ENCODE measurements at places on chromosomes 4 and X.
A peak's percentile ranks its signal among the peaks of the same experiment; 100 is the strongest.

GRCh38 chr4:15368856-15369255 is 59.0 kb upstream of the C1QTNF7 start:
- DNase-seq, result peak; percentile 68

- DNase-seq, result peak; percentile 62
Measured at GRCh38 chr4:174657472-174657871, 135.2 kb upstream of the HPGD start.

DNA sequence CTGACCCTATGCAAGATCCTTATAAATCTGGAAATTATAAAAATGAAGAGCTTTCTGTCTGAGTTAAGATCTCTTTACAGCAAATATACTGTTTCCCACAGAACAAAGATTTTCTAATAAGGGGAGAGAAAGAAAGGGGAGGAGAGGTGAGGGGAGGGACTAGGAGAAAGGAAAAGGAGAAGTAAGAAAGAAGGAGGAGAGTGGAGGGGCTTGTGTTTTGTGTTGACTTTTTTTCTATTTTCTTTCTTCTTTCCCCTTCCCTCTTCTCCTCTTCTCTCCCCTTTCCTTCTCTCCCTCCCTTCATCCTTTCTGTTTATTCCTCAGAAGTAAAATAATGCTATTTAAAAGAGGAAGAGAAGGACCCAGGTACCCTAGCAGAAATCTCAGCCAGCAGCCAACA is 6.2 kb downstream of the CXCL6 start:
- no peak for DNase-seq

DNA sequence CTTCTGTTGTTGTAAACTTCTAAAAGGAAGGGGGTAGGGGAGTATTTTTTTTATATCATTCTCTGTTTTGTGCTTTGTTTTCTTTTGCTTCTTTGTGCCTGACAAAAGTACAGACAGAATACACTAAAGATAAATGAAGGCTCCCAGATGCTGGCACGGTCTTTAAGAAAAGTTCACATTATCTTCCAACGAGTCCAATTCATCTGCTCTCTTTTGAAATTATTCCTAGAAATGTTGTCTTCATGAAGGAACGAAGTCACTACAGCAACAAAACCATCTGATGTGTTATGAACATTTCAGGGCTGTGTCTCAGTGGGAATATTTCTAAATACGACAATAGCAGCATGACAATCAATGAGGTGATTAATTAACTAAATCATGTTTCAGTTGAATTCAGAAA is 813.8 kb upstream of the HTR2C start:
- no peak for DNase-seq

GRCh38 chrX:41912923-41913322 is 10.4 kb downstream of the CASK start:
- DNase-seq, result no peak

DNA sequence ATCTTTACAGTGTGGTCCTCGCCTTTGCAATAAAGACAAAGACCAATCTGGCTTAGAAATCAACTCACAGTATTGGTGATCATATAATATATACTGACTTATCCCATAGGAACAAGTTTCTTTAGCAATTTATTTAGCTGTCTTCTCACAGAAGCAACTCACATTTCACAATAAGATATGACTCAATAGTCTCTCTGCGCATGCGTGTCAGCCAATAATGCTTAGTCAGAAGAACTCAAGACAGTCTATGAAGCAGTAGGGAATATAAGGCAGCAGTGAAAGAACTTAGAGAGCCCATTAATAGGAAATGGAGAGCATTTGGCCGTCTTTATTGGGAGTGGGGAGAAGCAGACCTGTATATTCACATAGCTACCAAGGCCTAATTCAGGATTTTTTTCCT is 216.7 kb downstream of the IL13RA2 start:
- no peak for DNase-seq

DNA sequence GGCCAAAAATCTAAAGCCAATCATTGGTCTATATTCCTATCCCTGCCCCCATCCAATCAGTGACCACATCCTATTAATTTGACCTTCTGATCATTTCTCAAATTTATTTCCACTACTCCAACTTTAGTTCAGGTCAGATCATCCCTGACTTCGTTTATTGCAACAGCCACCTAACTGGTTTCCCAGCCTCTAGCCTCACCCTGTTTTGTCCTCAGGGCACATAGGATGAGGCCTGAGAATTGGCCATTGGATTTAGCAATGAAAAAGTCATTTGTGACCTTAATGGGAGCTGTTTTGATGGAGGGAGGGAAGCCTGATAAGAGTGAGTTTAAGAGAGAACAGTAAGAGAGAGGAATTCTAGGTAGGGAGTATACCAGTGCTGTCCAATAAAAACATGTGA is 155.0 kb downstream of the AMMECR1 start:
- no peak for DNase-seq

DNA sequence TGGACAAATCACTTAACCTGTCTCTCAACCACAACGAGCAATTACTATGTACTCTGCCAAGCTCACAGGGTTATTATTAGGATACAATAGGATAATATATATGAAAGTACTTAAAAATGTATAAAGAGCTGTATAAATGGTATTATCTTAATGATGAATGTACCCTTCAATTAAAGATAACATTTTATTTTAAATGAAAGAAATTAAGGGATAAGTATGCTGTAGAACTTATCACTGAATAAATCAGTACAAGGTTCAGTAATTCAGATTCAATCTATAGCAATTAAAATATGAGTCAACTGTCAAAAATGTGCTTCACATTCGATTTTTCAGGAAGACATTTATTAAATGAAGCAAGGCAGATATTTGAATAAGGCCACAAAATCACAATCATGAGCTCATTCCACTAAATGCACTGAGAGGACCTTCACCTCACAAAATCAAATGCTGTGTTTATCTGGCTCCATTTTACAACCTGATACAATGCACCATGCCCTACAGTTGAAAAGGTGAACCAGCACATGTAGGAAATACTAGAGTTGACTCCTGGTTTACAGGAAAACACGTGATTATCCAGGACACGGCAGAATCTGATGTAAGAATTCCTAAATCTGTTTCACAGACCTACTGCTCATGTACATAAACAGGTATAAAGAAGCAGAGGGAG is 4.4 kb downstream of the LRCH2 start:
- DNase-seq, result no peak

DNA sequence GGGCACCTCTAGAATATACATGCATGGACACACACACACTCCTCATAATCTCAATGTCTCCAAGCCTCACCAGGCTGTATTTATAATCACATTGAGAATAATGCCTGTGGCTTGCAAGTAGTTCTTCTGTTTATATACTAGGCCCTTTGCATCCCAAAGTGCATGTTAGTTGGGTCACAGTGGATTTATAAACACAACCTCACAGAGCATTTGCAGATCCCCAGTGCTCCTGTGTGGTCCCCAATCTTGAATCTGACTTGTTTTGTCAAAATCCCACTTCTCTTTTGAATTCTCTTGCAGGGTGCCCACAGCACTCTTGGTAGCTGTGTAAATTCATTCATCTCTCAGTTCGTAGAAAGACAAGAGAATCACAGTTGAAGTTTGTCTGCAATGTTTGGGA is 49.6 kb upstream of the PROM1 start:
- no peak for DNase-seq

- DNase-seq, result peak; percentile 29
Measured at GRCh38 chrX:148024425-148025148, 43.5 kb downstream of the FMR1NB start.

GRCh38 chr4:123121241-123121907 is 199.0 kb upstream of the NUDT6 start:
- DNase-seq, result no peak

- peak; percentile 25 for DNase-seq
Measured at GRCh38 chr4:82467471-82467870, 37.1 kb downstream of the ENOPH1 start.

DNA sequence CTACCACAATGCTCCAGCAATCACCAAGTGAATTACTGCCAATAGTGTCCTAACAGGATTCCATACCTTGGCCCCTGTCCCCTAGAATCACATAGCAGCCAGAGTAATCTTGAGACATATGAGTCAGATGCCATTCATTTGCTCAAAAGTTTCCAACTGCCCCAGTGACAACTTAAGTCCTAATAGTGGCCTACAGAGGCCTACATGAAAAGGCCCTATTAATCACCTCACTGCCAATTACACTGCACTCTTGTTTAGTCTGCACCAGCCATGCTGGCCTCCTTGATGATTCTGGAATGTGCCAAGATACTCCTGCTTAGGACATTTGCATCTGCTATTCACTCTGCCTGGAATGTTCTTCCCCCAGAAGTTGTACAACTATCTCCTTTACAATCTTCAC is 130.7 kb downstream of the NR3C2 start:
- no peak for DNase-seq

DNA sequence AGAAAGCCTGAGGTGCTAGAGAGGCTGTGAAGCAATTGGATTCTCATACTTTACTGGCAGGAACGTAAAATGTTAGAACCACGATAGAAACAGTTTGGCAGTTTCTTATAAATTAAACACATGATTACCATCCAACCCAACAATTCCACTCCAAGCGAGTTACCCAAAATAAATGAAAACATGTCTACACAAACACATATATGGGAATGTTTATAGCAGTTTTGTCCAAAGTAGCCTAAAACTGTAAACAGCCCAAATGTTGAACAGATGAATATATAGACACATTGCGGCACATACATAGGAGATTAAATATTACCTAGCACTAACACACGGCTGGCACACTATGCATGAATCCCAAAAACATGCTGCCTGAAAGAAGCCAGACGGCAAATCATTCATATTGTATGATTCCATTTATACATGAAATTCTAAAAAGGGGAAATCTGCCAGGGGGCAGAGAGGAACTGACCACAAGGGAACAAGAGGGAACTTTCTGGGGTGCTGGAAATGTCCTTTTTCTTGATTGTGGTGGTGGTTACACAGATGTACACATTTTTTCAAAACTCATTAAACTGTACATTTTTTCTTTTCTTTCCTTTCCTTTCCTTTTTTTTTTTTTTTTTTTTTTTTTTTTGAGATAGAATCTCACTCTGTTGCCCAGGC is 50.4 kb upstream of the SLC25A4 start:
- peak; percentile 14 for DNase-seq

GRCh38 chr4:128516301-128516969 is 228.8 kb upstream of the PGRMC2 start:
- DNase-seq, result no peak

DNA sequence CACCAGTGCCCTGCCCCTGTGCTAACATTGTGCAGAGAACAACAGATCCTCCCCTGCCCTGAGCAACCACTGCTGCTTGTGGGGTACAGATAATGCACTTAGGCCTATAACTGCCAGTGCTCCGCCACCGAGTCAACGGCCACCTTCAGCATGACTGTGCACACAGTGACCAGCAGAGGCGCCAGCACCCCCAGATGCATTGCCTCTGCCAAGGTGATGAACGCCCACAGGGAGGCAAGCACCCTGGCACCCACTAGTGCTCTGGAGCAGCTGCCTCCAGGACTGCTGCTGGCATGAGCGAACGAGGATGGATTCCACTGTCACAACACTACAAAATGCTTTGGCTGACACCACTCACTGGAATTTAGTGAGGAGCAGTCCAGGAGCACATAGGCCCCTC is 38.2 kb downstream of the SPIN2B start:
- no peak for DNase-seq

GRCh38 chrX:124395145-124395880 is 49.0 kb downstream of the SH2D1A start:
- DNase-seq, result no peak

DNA sequence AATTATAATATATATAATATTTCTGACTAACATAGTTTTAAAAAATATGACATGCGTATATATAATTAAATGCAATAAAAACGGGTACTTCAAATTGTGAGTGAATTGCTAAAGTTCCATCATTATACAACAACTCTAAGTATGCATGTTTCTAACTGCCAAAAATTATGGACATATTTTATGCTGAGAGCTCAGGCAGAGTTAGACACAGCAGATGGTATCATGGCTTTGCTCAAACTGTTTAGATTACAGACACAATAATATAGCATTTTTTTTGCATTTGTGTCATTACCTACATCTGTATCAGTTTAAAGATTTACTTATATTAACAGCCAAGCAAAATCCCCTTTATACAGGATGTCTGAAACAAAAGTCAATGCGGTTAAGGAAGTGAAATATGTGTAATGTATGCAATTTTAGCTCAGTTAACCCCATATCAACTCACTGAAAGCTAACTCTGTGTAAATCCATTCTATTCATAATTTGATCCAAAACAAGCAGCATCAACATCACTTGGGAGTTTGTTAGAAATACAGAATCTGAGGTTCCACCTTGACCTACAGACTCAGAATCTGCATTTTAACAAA is 119.1 kb upstream of the CNKSR2 start:
- no peak for DNase-seq

DNA sequence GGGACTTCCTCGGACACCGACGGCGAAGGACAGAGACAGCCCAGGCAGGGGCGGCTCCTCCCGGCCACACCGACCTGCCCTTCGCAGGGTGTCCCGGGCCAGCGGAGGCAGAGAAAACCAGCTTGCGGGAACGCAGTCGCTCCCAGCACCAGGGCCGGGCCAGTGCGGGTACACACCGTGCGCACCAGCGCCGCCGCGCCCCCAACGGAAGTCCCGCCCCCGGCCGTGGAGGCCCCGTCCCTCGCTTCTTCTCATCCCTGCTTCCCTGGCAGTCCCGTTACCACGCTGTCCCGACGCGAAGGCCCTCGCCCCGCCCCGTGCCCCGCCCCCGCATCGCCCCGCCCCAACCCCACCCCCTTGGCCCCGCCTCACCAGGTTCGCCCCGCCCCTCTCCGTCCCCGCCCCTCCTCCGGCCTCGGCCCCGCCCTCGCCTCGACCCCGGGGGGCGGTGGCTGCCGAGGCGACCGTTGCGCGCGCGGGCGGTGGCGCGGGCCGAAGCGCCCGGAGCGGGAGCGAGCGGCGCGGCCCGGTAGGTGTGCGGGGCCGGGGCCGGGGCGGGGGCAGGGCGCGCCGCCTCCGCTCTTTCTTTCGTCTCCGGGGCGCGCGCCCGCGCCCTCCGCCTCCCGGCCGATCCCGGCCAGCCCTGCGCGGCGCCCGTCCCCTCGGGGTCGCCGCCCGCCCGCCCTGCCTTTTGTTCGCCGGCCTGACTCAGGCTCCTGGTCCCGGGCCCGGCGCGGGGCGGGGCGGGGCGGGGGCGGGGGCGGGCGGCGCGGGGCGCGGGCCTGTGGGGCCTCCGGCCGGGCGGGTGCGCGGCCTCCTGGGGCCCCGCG is at the start of gene RGS12:
TSS of gene RGS12 (plus strand) at position 451 of the 830 bp plus-strand sequence. CDS start 23,150 bp downstream, outside the sequence.
- peak; percentile 94 for DNase-seq

DNA sequence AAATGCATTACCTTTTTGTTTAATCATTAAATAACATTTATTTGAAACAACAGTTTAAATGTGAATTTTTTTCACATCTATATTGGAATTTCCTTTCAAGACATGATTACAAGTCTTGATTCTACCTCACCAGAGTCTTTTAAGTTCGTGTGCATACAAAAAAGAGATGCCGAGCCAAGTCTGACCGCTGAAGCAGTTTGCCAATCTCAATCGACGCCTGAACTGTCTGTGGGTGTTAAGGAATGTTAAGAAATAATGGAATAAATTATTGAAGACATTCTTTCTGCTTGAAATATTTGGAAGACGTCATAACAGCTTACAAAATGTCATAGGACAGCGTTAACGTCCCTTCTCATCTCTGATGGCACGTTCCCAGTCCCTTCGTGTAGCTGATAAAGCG is 27.9 kb upstream of the TNIP3 start:
- no peak for DNase-seq

- no peak for DNase-seq
Measured at GRCh38 chr4:76380561-76380960, 40.4 kb downstream of the CCDC158 start.

GRCh38 chrX:15960237-15960636 is 105.6 kb upstream of the AP1S2 start:
- no peak for DNase-seq

Measured in hematopoietic multipotent progenitor cell treated with erythropoietin and hydrocortisone succinate and interleukin-3 and kit ligand, for 4 days (in vitro differentiated cells).